Activated gamma-delta T cell (primary cell): ENCODE measurements at places on chromosomes 16 and 17.

GRCh38 chr16:53611179-53611696 is 92.4 kb downstream of the RPGRIP1L start:
- DNase-seq: no peak

DNA sequence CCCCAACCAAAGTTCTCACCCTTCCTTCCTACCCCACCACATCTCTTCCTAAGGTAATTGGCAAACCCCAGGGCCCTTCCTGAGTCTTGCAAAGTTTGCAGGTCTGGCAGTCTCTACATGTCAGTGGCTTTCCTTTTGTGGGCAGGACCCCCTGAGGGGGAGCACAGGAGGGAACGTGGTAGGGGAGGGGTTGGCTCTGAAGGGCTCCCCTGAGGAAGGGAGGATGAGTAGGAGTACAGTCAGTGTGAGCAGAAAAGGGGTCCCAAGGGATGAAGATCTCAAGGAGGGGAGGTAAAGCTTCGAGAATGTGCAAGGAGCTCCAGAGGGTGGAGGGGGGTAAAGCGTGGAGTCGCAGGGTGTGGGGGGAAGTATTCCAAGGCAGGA is 206.9 kb downstream of the RAB11FIP4 start:
- no peak for DNase-seq

GRCh38 chr17:12085076-12085949 is 64.6 kb downstream of the MAP2K4 start:
- DNase-seq: no peak

- DNase-seq: no peak
These were observed 571 bp upstream of the NME1 start for GRCh38 chr17:51152766-51153209.

DNA sequence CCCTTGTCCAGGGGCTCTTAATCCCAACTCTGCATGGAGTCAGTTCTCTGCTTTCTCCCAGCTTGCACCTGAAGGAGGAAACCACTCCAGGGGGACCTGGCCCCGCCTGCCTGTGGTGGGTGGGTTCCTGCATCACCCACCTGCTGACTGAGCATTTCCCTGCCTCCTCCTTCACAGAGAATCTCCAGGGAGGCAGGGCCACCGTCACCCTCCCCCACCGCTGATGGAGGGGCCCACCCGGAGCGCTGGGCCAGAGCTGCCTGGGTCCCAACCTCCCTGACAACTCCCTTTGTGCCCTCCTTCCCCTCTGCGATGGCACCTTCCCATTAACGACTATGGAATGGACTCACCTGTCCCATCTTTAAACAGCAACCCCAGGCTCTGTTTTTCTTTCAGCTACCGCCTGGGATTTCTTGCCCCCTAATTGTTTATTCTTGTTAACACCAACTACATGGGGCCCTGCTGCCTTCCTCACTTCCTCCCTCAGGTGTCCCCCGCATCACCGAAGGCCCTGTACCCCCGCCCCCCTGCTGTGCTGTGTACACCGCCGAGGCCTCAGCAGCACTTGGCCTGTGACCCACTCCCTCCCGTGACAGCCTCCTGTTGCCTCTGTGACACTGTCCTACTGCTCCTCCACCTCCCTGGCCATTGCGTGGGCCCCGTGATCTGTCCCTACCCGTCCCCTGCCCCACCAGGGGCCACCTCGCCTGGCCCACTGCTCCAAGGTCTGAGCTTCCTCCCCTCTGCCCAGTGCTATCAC is 842 bp upstream of the TEDC2 start:
- DNase-seq: no peak

GRCh38 chr16:28324235-28324886 is 32.0 kb downstream of the SBK1 start:
- DNase-seq: no peak

- no peak for DNase-seq
These were observed 92.8 kb downstream of the CYLD start for GRCh38 chr16:50834701-50835100.

- no peak for DNase-seq
These were observed 58.5 kb downstream of the CACNG5 start for GRCh38 chr17:66893382-66893781.

DNA sequence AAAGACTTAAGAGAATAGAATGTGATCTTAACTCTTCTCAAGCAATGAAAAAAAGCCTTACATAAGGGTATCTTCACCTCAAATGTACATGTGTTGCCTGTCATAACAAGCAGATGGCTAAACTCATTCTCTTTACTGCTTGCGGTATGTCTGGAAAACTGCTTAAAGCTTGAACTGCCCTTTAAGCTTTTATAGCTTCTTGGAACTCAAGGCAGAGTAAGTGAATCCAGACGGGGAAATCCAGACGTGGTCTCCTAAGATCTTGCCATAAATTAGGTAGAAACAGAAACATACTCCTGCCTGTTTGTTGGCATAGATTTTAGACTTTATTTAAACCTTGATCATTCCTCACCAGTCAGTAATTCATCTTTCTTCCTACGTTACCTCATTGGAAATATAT is 19.6 kb downstream of the CLUAP1 start:
- DNase-seq: no peak

DNA sequence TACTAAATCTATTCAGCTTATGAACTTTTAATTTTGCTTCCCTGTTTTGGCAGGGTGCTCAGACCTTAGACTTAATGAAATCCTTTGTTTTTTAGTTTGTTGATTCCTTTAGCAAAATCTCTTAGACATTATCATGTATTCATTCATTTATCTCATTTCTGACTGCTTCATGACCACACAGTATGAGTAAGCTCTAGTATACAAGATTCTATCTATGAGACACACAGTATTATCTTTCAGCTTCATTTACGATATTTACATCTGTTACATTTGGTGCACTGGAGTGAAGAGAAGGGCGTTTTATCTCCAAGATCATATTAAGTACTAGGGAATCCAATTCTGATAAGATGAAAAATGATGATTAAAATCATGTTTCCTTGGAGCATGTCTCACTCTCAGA is 448.1 kb upstream of the CA10 start:
- DNase-seq: no peak

GRCh38 chr17:79855331-79856124 is 16.3 kb upstream of the CBX4 start:
- DNase-seq: no peak

DNA sequence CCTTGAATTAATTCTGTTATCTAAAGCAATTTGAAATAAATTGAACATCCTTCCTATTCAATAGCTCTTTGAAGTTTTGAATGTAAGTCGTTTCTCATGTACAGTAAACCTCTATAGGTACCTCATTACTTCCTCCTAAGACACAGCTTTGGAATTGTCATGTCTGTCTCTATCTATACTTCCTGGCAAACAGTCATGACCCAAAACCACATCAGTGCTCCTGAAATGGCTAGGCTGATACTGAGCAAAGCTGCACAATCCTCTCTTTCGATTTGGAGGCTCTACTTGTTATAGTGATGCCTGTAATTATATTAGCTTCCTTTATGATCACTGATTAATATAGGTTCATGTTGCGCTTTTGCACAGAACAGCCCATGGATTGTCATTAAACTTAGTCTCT is 110.1 kb downstream of the ADAMTS18 start:
- no peak for DNase-seq

DNA sequence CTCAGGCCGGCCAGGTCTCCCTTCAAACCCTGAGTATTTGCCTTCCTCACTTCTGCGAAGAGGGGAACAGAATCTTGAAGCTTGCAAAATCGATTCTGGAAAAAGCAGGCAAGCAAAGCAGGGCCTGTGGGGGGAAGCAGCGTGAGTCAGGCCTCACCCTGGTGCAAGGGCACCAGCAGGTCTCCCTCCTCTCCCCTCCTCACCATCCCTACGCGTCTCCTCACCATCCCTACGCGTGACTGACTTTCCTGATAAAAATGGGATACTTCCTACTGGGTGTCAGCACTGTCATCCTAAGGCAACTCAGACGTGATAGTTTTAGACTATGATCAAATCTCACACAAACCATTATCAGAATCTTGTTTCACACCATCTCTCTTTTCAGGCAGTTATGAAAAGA is 12.1 kb downstream of the CMTM3 start:
- no peak for DNase-seq

DNA sequence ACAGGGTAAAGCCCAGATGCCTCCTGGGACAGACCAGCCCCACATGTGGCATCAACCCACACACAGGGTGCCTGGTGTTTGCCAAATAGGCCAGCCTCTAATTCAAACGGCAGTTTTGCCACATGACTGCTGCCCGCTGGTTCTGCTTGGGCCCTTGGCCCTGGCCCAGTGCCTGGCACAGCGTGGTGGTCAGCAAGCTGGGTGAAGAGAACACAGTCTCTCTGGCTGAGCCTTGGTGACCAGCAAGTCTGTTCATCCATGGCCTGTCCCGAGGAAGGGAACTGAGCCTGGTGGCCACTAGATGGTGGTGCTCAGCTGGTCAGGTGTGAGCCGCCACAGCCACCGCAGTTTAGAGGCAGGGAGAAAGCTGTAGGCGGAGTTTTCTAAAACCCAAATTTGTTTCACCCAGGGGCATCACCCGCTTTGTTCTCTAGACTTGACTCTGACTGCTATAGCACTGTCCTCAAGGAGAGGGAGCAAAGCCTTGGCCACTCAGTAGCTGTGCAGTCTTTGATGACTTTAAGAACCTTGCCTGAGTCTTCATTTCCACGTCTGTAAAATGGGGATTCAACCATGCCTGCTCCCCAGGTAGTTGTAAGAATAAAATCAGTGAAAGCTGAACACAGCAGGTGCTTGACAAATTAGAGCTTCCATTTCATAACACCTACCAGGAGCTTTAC is 4.7 kb upstream of the GFAP start:
- no peak for DNase-seq

- DNase-seq: no peak
These were observed 16.9 kb upstream of the SP2 start for GRCh38 chr17:47879028-47879585.

- no peak for DNase-seq
These were observed 11.5 kb upstream of the TBX4 start for GRCh38 chr17:61440697-61441096.

DNA sequence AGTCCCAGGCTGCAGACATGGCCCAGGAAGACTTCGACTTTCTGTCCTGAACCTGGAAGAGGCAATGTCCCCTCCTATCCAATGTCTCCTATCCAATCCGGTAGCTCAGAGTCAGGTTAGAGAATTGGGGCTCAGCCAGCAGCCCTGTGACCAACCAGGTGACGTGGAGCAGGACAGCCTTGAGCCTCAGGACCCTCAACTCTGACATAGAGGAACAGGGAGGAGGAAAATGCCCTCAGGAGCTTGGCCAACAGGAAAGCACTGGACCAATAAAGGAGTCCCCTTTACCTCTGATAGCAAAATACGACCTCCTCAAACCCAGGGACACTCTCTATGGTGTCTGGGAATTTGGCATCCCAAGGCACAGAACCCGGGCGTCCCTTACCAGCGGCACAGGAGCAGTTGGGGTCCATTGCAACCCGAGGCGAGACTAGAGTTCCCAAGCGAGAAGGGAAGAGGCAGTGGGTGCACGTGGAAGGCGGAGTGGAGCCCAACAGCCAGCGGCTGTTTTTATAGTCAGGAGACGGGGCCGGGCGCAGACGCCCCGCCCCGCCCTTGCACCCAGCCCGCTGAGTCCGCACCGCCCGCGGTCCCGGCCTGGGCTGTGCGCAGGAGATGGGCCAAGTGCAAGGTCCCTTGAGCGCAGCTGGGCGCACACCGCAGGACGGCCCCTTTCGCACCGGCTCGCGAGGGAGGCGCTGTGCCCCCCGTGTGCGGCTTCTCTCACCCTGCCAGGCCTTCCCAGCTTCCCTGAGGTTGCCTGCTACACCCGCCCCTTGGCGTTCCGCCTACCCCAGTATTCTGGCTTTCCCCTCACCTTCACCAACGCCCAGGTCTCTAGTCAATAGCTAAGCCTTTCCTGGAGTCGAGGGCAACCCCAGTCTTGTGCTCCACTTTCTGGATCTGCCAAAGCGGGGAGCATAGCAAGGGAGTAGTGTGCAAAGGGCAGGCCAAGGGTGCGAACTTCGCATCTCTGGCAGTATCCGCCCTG is at the start of gene MT1G:
TSS of gene MT1G (minus strand) at position 485 of the 991 bp plus-strand sequence. CDS start at position 413, 72 bp downstream.
- no peak for DNase-seq

GRCh38 chr17:16980813-16981731 is 9.2 kb upstream of the TNFRSF13B start:
- DNase-seq: no peak

- DNase-seq: no peak
These were observed 10.8 kb upstream of the DOK4 start for GRCh38 chr16:57497121-57497520.

DNA sequence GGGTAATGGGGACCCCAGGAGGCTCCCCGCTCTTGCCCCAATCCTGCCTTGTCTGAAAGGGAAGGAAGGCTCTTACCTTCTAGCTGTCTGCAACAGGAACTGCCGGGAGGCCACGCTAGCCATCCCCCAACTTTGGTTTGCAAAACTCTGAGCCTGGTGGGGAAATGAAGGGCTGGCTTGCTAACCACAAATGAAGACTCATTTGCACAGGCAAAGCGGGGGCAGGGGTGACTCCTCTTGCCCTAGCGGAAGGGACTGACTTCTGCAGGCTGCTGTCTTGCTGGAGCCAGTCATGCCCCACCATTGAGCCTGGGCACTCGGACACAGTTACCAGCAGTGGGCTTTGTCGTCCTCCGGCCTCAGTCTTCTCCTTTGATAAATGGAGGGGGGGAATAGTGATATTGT is 52.6 kb downstream of the PLCG2 start:
- DNase-seq: no peak

DNA sequence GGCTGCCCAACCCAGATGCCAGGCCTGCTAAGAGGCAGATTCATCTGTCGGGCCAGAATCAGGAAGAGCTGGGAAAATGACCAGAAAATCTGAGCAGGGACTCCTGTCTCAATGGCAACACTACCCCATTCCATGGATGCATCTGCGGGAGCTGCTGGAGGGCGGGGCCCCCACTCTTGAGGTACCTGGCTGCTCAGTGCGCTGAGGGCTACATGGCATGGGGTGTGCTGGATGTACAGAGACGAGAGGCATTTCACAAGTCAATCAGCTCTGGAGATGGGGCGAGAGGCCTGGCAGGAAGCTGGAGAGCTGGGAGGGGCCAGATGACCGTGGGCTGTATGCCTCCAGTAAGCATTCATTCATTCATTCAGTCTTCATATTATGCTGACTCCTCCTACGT is 6.4 kb downstream of the SDK2 start:
- DNase-seq: no peak

- DNase-seq: no peak
These were observed 29.4 kb downstream of the NARF start for GRCh38 chr17:82487910-82488309.

GRCh38 chr17:62150471-62150870 is 85.4 kb upstream of the MED13 start:
- no peak for DNase-seq

DNA sequence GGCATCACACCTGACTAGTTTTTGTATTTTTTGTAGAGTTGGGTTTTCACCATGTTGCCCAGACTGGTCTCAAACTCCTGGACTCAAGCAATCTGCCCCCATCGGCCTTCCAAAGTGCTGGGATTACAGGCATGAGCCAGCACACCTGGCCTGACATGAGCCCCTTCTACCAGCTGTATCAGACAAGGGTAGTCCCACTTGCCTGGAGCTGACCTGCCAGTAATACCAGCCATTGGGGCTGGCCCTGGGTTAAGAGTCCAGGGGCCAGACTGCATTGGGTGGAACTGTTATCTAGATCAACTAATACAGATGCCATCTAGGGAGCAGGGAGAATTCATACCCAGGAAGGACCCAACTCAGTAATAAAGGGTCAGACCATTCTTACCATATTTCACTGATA is 28.1 kb downstream of the WSB1 start:
- DNase-seq: no peak
